Ascending aorta (tissue), 2 donors: ENCODE measurements at places on chromosomes 12 and 14. TPM values are rescaled to one million over a fixed set of nuclear protein-coding genes. Genes with fewer than 3 reads are reported as not detected.

SOCS2 gene
- total RNA-seq: 95.8 TPM

EML5 gene
- 0.21 TPM for total RNA-seq

GPR84 gene
- total RNA-seq: not detected

LRRIQ1 gene
- not detected for total RNA-seq

TOMM20L gene
- total RNA-seq: not detected

WNT5B gene
- 0.53 TPM for total RNA-seq

HOXC9 gene
- 1.2 TPM for total RNA-seq

PNN gene
- total RNA-seq: 19.3 TPM

PTCSC3 gene
- total RNA-seq: not detected

M6PR gene
- total RNA-seq: 72.2 TPM

PLBD1 gene
- 15.2 TPM for total RNA-seq

NGB gene
- not detected for total RNA-seq

RBP5 gene
- 0.96 TPM for total RNA-seq

SIX6 gene
- total RNA-seq: not detected

SYCP3 gene
- total RNA-seq: not detected

ZBTB39 gene
- total RNA-seq: 5.9 TPM

AKAP3 gene
- total RNA-seq: 2.8 TPM

DNA sequence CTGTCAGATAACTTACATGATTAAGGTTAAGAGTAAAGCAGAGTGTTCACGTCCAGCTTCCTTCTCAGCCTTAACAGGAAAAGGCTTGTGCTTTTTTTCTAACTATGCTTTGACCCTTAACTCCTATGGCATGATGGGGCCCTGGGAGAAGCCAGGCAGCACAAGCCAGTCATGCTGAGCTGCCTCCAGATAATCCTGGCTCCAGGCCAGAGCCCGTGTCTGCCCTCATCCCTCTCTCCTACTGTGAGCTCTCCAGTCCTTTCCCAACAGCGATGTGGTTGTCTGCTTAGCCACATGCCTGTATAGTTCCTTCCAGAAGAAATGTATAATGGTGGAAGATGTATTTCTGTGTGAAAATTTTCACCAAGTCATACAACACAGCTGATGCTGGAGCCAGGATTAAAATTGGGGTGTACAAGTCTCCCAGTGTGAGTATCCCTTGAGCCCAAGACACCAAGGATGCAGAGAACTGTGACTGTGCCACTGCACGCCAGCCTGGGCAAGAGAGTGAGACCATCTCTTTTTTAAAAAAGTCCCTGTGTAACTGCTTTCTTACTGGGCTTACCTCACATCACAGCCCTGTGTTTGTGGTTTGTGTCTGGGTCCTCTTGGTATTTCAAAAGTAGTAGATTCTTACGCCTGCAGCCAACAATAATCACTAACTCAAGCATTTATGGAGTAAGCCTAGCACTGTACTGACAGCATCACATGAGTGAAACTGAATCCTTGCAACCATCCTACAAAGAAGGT lies 7.9 kb upstream of the ITFG2 start:
- DNase-seq: peak; percentile 69

- DNase-seq: no peak
Observed at GRCh38 chr14:50874757-50875156, 2.9 kb downstream of the ABHD12B start.

DNA sequence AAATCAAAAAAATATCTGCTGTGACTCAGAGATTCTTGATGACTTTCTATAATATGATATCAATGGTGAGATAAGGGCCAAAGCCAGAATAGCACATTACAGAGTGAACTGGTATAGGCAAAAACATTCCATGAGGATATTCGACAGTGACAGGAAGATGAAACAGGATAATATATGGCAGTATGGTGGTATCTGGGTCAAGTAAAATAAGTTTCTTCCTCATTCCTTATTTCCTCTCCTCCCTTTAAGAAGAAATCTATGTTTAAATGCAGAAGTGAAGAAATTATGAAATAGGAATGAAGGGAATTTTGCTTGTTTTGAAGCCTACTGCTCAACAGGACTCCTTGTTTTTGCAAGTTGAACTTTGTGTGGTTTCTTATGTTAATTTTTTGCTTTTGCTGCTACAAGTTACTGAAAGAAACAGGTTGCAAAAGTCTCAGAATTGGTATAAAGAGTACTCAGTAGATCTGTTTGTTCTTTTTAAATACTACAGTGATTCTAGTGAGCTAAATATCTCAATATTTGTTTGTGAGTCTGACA lies 7.0 kb downstream of the ACSS3 start:
- DNase-seq: no peak

- DNase-seq: no peak
Observed at GRCh38 chr12:90023207-90023900, 314.7 kb upstream of the ATP2B1 start.

DNA sequence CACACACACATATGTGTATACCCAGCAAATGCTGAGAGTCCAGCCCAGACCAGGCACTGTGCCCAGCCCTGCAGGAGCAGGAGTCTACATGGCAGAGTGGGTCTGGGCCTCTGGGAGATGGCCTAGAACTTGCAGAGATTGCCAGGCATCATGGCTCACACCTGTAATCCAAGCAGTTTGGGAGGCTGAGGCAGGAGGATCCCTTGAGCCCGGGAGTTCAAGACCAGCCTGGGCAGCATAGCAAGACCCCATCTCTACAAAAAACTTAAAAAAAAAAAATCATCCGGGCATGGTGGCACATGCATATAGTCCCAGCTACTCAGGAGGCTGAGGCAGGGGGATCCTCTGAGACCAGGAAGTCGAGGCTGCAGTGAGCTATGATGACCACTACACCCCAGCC lies 20.8 kb upstream of the MLXIP start:
- no peak for DNase-seq

- DNase-seq: no peak
Observed at GRCh38 chr12:88299567-88300101, 157.5 kb downstream of the TMTC3 start.

DNA sequence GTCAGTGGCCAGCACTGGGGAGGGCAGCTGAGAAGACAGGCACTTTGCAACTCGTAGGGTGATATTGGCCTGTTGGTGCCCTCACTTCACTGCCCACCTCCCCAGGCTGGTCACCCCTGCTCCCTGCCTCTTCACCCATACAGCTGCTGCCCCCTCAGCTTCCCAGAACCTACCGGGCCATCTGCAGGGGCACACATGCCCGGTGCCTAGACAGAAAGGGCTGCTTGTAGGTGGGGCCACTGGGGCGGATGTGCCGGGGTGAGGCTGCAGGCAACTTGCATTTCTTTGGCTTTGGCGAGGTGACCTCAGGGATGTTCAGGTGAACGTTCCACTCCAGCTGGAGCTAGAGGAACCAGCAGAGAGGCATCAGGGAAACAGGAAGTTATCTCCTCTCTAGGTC lies 17.2 kb downstream of the FAM186B start:
- DNase-seq: no peak

DNA sequence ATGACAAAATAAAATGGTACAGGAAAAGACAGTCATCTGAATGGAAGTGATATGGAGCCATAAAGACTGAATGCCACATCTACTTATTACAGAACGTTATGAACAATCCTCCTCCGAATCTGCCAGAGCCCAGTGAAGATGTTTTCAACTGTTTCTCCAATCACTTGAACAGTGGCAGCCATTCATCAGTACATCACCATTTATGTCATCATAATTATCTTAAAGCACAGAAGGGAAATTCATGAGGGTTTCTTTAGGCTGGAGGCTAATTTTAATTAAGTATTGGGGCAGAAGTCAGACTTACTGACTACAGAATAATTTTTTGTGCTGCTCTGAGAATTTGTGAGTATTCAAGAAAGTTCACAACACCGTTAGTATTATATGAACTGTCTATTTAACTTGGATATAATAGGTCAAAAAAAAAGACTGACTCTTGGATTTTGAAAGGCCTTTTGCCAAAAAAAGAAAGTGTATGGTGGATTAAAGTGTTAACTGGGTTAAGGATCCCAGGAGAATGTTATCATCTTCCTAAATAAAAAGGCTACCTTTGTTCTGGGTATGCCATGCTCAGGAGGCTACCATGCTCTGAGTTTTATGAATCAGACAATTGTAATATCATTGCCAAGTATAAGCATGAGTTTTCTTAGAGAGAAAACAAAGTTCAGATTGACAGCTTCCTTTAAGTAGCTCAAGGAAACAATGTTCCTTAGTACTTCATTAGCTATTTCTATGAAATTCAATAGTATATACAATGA lies 40.1 kb downstream of the PDZRN4 start:
- DNase-seq: no peak

- DNase-seq: no peak
Observed at GRCh38 chr12:27785882-27786570, 6.0 kb upstream of the MANSC4 start.

GRCh38 chr14:75793806-75794205 lies 132.8 kb downstream of the TTLL5 start:
- DNase-seq: no peak

DNA sequence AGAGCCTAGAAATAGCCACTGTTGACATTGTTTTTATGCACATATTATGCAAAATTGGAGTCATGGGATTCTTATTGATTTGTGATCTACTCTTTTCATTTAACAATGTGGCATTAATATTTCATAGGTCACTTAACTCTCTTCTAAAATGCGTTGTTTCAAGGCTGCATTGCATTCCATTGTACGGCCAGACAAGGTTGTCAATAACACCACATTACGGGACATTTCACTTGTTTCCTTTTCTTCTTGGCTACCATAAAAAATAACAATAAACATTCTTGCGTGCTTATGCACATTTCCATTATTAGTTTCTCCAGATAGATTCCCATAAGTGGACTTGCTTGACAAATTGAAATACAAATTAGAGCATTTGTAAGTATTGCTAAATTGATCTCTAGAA lies 120.8 kb upstream of the TMCC3 start:
- no peak for DNase-seq

GRCh38 chr12:70002097-70002911 lies 177.3 kb downstream of the MYRFL start:
- no peak for DNase-seq

DNA sequence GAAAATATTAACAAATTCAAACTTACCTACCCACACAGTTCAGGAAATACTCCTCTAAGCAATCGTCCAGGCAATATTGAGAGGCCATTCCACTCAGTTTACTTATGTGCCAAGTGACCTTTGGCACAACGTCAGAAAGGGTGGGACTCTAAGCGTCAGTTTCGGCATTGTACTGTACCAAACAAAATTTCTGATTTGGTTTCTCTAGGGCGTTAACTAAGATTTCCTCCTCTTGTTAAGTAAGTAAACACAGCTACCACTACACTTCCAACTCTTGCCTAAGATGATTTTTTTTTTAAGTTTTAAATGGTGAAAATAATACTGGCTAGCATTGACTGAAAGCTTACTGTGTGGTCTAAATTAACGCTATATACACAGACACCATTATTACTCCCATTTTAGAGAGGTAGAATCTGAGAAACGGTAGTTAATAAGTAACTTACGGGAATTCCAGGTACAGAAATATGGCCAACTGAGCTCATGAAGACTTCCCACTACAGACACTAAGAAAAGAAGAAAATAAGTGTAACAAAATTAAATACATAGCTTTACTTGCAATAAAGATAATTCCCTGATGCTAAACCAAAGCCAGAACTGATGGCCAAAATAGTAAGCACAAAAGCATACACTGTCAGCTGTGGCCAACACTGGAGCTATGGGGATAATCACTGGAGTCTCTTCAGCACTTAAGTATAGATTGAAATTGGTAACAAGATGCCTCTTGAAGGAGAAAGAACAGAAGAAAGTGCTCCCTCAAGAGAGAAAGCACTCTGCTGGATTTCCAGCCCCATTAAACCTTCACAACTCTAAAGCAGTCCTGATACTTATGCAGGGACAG lies 76.1 kb downstream of the EPS8 start:
- no peak for DNase-seq

GRCh38 chr12:69055706-69056105 lies 122.7 kb upstream of the CPM start:
- DNase-seq: no peak

GRCh38 chr12:54560374-54560858 lies 11.0 kb downstream of the PDE1B start:
- DNase-seq: peak; percentile 98

- DNase-seq: no peak
Observed at GRCh38 chr12:108333898-108334699, 5.0 kb downstream of the CMKLR1 start.

DNA sequence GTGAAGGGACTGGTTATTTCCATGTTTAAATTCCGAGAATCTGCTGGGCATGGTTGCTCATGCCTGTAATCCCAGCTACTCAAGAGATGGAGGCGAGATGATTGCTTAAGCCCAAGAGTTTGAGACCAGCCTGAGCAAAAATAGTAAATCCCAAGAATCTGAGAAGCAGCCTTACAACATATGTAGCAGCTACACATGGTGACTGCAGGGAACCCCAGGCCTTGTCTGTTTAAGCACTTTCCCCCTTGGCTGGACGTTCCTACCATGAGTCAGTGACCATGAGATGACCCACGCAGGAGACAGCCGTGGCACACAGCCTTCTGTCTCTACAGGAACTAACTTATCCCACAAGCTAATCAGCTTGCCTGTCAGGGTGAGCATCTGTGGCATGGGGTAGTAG lies 5.5 kb upstream of the SLC24A4 start:
- no peak for DNase-seq

DNA sequence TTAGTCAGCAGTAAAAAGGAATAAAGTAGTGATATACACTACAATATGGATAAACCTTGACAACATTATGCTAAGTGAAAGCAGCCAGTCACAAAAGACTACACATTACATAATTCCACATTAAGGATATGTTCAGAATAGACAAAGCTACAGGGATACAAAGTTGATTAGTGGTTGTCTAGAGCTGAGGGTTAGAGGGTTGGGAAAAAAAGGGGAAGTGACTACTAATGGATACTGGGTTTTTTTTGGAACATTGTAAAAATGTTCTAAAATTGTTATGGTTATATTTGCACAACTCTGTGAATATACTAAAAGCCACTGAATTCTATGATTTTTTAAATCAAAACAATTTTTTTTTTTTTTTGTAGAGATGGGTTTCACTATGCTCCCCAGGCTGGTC lies 4.8 kb upstream of the NGDN start:
- DNase-seq: no peak

GRCh38 chr12:123253641-123254459 lies 17.8 kb downstream of the CDK2AP1 start:
- no peak for DNase-seq

- DNase-seq: no peak
Observed at GRCh38 chr14:51701951-51702350, 50.2 kb downstream of the FRMD6 start.

- DNase-seq: no peak
Observed at GRCh38 chr14:72033365-72033764, 101.1 kb downstream of the RGS6 start.

GRCh38 chr14:64812412-64812811 lies 67.3 kb downstream of the SPTB start:
- no peak for DNase-seq

DNA sequence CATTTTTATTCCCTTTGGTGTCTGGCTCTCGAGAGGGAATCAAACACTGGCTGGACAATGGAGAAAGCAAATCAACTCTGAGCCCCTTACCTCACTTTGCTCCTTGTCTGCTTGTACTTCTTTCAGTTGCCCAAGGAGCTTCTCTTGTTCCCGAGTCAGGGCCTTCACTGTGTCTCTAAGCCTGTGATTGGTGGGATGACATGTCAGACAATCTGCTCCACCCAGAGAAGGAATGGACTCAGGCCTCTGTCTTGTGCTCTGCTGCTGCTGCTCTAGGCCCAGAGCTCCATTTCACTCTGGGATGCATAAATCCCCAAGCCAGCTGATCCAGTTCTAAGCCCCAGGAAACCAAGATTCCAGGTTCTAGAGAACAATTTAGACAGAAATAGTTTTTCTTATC lies 7.6 kb downstream of the CALCOCO1 start:
- no peak for DNase-seq

- no peak for DNase-seq
Observed at GRCh38 chr12:21323736-21324135, 11.0 kb downstream of the SLCO1A2 start.

GRCh38 chr12:95820096-95820703 lies 29.6 kb upstream of the NTN4 start:
- DNase-seq: no peak
